Amygdala (tissue), 56 donors: ENCODE measurements at places on chromosomes 16 and 17.

- DNase-seq = no peak
These were observed 46.7 kb upstream of the JPH3 start for GRCh38 chr16:87555647-87556046.

GRCh38 chr16:27441276-27441675 is 39.3 kb downstream of the IL21R start:
- no peak for DNase-seq

DNA sequence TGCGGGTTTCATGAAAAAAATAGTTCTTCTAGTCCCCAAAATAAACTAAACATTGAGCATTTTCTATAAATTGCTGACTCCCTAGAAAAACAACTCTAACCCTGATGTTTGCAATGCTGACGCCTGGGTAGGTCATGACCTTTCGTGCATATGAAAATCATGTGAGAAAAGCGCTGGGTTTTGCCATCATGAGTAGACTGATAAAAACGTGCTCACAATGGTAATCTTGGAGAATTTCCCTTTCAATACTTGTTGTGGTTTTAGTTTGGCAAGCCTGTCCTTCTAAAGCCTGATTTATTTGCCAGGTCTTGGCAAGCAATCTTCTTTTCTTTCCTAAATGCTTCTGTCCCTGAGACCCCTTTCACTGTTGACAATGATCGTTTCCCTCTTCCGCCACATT is 4.0 kb upstream of the CLEC10A start:
- DNase-seq = no peak

DNA sequence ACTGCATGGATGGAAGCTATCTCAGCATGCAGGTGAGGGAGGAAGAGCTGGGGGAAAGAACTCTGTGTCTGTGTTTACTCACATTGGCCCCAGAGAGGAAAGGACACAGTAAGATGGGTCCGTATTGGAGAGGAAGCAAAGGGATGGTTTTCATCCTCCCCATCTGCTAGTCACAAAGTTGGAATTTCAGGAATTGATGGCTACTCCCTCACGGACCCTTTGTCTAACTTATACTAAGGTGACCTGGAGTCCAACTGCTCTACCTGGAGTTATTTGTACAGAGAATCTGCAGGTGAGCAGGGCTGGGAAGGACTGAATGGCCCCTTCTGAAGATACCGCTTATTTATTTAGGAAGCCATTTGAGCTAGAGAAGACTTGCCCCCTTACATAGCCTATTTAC is 55.1 kb downstream of the WNT3 start:
- no peak for DNase-seq

GRCh38 chr16:87576171-87576570 is 26.1 kb upstream of the JPH3 start:
- no peak for DNase-seq

DNA sequence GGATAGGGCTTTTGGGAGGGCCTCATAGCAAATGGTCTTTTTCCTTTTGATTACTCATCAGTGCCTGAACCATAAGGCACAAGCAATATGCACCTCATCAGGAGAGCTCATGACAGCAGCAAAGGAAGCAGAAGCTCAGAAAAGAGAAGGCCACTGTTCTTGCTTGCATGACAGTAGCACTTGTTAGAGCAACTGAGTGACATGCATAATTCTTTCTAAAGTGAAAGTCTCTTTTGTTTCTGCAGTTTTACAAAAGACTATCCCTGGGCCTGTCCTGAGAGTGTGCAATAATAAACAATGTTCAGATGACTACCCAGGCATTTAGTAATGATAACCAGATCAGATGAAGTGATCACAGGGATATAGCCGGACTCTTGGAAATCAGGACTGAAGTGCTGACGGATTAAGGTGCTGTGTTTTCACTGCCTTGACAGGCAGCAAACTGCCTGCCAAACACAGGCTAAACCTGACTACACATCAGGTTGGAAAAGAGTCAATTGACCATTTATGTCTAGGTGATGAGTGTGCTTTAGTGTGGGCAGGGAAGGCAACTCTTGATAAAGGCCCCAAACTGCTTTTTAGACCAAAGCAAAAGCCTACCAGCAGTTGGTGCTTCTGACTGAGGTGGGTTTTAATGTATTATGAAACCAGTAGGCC is 1860.3 kb downstream of the TP53TG3F start:
- DNase-seq = no peak

GRCh38 chr17:66165537-66166123 is 26.3 kb downstream of the CEP112 start:
- no peak for DNase-seq

DNA sequence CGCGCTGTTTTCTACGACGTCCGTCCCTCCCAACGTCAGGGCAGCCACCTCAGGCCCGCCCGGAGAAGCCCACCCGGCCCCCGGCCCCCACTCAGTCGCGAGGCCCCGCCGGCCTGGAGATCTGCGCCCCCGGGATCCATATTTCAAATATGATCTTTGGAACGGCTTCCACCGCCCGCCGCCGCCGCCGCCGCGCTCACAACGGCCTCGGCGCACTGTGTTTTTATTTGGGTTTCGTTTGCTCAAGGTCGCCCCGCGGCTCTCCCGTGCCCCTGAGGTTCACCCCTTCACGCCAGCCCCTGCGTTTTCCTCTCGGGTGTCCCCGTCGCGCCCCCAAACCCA is 4.2 kb upstream of the CBX4 start:
- no peak for DNase-seq

DNA sequence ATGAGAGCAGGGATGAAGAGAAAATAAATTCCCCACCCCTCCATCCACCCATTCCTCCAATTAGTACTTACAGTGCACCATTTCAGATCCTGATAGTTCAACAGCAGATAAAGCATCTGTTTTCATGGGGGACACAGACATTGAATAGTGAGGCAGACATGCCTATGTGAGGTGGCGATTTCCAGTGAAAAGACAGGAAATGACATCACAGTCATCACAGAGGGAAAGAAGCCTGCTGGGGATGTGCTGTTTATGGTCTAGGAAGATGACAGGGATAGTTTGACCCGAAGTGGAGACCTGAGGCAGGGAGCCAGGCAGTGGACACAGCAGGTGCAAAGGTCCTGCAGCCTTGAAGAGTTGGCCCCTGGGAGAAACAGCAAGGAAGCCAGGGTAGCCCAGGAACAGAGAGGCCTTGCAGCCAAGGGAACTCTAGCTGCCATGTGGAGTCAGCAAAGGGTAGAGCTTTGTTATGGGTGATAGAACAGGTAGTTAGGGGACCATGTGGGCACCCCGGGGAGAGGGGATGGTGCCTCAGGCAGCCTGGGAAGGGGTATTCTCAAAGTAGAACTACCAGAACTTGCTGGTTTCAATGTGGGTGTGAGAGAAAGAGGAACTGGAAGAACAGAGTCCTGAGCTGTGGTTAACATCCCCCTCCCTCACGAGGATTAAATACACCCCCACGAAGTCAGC is 256.6 kb downstream of the CPPED1 start:
- no peak for DNase-seq

- DNase-seq = no peak
These were observed 35.1 kb downstream of the SCNN1G start for GRCh38 chr16:23217646-23218045.

DNA sequence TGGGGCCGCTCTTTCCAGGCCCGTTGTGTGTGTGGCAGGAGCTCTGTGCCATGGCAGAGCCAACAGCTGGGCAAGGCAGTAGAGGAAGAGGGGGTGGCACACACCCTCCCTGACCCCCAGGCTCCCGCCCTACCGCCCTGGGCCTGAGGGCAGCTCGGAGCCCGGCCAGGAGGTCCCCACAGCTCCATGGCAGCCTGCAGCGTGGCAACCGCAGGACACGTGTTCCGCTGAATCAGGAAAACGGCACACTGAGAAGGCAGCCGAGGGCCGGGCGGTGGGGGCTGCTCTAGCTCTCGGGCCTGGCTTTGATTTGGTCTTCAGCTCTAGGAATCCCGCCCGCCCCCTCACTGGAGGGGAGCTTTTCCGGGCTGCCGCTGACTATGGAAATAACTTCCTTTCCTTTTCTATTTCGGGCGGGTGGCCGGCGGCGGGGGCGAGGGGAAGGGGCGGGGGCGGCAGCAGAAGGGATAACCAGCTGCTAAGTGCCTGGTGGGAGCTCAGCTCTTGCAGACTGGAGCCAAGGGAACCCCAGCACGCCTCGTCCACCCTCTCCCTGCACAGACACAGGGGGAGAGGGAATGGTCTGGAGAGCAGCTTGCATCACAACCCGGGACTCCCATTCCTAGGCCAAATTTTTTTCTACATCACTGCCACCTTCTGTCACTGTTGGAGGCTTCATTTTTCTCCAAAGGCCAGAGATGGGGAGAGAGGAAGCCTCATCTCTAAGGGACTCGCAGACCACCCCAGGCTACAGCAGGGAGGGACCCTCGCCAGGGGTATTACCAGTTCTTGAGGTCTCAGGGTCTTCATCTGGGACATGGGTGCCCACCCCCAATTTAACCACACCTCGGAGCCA is 24.8 kb upstream of the MRPS23 start:
- peak; percentile 80 for DNase-seq

- DNase-seq = no peak
These were observed 13.5 kb downstream of the CEP295NL start for GRCh38 chr17:78889531-78889930.

GRCh38 chr17:78429618-78429995 is 51.2 kb downstream of the PGS1 start:
- DNase-seq = no peak

DNA sequence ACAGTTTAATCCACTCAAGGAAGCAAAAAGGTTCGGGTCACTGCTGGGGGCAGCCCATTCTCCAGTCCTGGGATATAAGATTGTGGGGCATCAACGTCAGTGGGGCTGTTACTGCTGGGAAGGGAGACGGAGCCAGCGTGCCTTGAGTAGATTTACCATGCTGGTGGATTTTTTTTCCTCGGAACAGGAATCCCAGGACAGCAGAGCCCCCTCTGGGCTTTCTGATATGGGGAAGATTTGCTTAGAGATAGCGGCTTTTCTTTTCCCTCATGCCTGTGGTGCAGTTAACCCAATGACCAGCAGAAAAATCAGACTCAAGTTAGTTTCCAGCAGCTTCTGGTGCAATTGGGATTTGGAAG is 35.4 kb downstream of the WSCD1 start:
- DNase-seq = no peak
